ENCODE measurements at places on chromosomes 5 and 9.

GRCh38 chr9:105405514-105406131, 42.2 kb upstream of the FSD1L start:
- DNase-seq: peak; percentile 9

- DNase-seq: no peak
Observed at GRCh38 chr5:16957304-16958196, 21.5 kb upstream of the MYO10 start.

DNA sequence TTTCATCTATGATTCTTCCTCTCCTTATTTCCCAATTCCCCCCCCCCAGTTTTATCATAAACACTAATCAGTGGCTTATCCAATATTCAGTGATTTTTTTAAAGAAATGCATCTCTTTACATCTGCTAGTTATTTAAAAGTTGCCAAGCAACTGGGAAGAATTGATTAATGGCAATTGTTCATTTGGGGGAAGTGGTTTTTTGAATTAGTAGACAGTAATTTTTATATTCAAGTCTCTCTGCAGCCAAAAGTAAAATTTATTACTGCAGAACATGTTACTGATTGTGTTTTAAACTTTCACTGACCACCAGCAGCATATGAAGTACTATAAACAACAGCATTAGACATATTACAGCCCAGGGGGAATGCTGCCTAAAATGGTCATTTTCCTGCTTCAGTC, 308.8 kb upstream of the NREP start:
- DNase-seq: no peak

- no peak for DNase-seq
Observed at GRCh38 chr5:148830211-148830610, 3.8 kb downstream of the ADRB2 start.

DNA sequence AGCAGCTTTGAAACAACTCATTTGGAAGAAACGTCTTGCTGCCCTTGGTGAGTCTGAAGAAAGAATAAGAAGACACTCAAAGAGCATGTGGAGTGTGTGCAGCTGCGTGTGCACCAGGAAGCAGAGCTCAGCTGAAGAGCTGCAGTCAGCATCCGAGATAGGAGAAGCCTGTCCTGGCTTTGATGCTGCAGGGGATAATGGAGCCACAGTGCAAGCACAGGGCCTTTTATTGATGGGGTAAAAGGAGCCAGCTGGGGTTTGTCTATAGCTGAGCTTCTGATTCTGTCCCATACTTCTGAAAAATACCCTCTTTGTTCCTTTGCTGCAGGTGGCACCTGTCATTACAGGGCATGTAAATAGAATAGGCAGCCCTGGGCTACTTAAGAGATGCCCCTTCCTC, 375.7 kb upstream of the ZNF462 start:
- no peak for DNase-seq

- DNase-seq: no peak
Observed at GRCh38 chr9:8871796-8872445, 1072.3 kb upstream of the DMAC1 start.

DNA sequence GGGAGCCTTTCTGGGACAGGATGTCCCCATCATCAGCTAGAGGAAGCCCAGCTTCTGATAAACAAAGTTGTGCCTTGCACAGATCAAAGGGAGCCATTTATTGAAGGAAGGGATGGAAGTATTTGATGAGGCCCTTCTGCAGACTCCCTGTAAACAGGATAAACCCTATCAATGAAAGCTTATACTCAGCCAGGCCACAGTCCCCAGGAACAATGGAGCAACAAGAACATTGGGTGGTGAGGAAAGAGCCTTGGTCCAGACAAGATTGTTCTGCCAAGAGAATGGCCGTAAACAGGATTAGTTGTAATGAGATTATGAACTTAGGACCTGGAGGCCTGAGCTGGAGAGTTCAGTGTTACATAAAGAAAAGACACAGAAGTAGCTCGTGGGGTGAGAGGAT, 40.5 kb upstream of the LIFR start:
- DNase-seq: no peak

- no peak for DNase-seq
Observed at GRCh38 chr5:145056800-145057199, 778.3 kb downstream of the PRELID2 start.

DNA sequence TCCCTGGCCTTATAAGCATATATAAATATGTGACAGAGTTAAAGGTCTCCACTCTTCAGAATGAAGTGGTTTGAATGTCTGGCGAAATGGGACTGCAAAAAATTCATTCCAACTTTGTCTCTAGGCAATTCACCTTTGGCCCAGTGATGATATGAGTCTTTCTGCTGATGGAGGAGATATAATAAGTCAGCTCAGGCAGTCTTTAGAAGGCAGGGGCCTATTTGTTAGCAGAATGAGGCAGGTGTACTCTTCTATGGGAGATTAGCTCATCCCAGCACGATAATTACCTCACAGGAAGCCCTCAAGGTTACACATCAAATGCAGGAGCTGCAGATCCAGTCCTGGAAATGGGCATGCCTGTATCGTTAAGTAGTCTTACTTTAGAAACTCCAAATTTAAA, 300.5 kb downstream of the NR2F1-AS1 start:
- no peak for DNase-seq

GRCh38 chr5:149887622-149888183, 56.9 kb downstream of the PDE6A start:
- DNase-seq: no peak

DNA sequence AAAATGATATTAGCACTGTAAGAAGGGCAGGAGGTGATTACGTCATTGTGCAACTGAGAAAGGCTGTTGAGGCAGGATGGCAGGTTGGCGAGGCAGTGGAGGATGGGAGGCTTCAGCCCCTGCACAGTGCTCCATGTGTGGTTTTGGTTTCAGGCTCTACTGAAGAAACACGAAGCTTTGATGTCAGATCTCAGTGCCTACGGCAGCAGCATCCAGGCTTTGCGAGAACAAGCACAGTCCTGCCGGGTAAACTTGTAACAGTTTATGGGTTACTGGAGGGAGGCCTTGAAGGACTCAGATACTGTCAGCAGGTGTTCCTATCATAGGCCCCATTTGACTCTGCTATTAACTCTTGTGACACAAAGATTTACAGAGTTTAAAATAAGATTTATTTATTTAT, 35.1 kb downstream of the SPTAN1 start:
- DNase-seq: no peak

DNA sequence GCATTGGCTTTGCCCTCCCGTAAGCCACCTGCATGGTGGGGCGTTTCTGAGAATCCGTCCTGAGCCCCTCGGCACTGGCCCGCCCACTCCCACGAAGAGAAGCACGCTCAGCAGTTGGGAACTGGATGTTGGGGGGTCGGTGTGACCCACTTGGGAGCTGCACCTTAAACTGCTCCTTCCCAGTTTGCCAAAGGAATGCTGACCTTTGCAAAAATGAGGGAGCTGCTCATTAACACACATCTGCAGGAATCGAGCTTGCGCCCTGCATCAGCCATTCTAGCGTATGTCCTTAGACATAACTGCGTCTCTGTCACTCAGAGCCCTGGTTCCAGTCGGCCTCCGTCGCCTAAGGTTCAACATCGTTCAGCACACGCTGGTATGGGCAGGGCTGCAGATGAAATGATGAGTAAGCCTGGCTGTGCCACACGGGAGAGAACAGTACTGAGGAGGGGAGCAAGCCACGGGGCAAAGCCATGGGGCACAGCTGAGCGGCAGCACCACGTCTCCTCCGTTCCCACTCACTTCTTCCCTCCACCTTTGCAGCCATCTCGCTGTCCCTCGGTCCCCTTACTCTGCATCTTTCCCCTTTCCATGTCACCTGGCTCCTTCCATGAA, 28.8 kb upstream of the NCS1 start:
- DNase-seq: no peak

DNA sequence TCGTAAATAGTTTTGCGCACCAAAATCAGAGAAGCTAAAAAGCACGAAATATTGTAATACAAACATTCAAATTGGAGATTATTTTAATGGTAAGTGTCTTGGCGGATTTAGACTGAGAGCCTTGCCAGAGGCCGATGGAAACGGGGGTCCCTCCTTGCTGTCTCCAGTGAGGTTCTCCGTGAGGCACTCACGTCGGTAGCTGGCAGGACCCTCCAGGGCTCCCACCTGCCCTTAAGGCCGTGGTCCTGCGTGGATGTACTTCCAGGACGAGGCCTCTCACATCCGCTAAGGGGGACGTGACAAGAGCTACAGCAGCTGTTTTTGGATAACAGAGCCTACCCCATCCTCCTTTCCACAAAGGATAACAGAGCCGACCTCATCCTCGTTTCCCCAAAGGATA, 7.9 kb downstream of the NKD2 start:
- no peak for DNase-seq

GRCh38 chr5:56522169-56522568, 289.0 kb upstream of the ANKRD55 start:
- DNase-seq: no peak

GRCh38 chr5:123294544-123294943, 128.7 kb downstream of the CEP120 start:
- no peak for DNase-seq

- no peak for DNase-seq
Observed at GRCh38 chr9:36214571-36214970, 23.9 kb downstream of the CLTA start.

DNA sequence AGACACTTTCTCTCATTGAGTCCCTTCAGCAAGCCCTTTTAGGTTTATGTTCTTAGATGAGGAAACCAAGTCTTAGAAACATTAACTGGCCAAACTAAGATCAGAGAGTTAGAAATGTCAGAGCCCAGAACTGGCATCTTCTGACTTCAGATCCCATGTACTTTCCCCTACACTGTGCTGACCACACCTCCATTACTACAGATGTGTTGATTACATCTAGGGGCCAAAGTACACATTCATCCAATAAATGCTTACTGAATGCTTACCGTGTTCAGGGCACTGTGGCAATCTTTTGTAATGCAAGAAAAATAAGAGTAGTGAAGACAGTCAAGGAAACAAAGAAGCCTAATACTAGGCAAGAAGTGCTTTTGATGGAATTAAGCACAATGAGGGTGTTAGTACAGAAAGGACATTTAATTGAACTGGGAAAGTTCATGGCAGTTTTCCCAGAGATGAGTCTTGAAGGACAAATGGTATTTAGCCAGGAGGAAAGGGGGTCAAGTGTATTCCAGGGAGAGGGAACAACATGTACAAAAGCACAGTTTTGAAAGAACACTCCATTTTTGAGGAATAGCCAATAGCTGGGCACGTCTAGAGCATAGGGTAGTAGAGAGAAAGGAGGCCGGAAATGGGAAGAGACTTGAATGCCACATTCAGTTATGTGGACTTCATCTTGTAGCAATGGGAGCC, 89.7 kb upstream of the CDKN2B start:
- no peak for DNase-seq

- no peak for DNase-seq
Observed at GRCh38 chr5:135194573-135195269, 160.7 kb upstream of the PITX1 start.

DNA sequence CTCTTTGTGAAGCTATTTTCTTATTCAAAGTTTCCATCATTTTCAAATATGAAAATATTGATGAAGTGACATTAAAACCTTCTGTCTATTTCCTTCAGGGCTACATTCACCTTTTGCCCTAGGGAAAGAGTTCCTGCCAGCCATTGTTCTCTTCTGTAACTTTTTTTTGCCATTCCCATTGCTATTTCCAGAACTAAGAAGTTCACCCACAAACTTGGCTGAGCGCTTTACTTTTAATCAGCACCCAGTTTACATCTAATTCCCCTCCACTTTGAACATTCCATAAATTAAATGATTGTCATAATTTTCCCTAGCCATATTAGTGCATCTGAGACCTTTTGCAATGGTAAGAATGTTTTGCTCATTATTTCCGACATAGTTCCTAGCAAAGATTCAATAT, 4.4 kb downstream of the IL33 start:
- DNase-seq: no peak

DNA sequence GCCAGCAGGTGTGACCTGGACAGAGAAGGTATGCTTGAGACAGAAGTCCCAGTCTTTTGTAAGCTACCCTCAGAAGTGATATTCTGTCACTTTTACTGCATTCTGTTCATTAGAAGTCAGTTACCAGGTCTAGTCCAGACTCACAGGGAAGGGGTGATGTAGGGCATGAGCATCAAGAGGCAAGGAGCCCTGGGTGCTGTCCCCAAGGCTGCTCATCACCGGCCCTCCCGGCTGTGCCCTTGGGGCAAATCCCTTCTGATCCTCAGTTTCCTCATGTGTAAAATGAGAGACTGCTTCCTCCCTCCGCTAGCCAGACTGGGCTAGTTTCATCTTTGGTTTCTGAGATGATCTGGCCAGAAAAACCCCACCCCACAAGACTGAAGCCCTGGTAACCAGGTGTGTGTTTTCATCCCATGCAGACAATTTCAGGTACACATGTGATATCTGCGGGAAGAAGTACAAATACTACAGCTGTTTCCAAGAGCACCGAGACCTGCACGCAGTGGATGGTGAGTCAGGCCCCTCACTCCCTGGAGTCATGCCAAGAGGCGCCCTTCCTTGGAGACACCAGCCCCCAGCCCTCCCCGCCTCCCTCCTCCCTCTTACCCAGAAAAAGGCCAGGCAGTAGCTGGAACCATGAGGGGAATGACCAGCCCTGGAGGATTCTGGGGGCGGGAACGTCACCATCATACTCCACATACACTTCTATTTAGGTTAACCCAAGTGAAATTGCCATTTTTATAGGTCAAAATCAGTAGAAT, 71.0 kb downstream of the AMBP start:
- no peak for DNase-seq

DNA sequence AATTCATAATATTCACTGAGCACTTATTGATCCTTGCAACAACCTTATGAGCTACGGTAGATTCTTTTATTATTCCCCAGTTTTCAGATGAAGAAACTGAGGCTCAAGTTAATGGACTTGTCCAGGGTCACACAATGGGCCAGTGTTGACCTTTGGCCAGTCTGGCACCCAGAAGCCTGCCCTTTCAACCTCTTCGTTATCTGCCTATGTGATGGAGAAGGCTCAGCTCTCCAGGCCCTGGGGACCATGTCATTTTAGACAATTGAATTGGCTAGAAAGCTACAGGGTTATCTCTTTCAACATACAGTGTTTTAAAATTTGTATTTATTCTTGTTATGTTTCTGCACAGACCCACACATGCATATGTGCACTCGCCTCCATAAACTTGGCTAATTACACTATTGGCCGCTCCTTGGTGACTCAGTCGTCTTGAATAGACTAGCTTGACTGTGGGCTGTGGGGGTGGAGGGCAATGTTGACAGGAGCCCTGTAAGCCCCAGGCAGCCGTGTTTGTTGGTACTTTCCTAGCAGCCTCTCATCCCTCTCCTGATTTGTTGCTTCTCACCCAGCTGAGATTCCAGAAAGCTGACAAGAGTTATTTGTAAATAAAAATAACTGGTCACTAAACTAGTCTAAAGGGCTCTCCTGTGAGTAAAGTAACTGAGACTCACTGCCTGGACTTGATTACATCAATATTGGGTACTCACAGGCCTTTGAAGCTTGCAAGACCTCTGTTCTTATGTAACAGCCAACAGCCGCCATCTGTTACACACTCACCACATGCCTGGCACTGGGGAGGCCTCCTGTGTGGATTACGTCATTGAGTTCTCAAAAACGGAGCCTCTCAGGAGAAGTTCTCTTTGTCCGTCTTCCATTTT, 8.5 kb upstream of the ANGPTL2 start:
- DNase-seq: no peak

GRCh38 chr9:89892920-89893319, 288.1 kb downstream of the GADD45G start:
- DNase-seq: no peak

All from stimulated activated CD8-positive, alpha-beta memory T cell treated with anti-CD3 and anti-CD28 coated beads, Interleukin-2, amount 100 ng/mL, for 1 hour (primary cell).